ENCODE measurements at places on chromosomes 1 and 21.

- no peak for DNase-seq
These were observed 58.9 kb downstream of the ZC3H11B start for GRCh38 chr1:219553934-219554502.

DNA sequence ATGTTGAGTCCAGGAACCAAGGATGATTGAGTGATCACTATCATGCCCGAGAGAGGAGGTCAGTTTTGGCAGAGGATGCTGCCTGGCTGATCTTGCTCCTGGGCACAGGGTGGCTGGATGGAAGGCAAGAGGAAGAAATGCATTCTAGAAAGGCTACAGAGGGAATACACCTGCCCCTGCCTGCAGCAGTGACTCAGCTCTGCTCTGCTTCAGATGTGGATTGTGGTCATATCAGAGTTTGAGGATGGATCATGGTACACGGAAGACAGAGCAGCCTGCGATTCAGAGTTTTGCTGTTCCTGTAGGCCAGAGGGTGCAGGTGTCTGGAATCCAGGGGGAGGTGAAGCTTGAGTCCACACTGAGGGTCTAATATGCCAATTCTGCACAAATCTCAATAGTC, 37.2 kb downstream of the PCP4 start:
- DNase-seq, result no peak

- DNase-seq, result no peak
These were observed 149.0 kb downstream of the TGFBR3 start for GRCh38 chr1:91736715-91737615.

DNA sequence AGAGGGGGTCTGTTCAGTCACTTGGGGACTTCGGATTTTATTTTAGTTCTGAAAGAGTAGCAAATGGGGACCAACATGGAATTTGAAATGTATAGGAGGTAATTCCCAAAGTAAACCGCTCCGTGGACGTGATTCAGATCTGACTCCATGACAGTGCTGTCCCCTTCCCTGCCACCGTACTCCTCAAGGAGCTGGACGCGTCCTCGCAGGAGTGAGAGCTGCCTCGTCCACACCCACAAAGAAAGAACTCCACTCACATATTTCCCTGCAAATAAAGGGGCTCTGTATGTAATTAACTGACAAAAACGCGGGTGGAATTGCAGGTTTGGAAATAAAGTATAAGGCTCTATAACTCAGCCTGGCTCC, 183.6 kb downstream of the ETS2 start:
- no peak for DNase-seq

DNA sequence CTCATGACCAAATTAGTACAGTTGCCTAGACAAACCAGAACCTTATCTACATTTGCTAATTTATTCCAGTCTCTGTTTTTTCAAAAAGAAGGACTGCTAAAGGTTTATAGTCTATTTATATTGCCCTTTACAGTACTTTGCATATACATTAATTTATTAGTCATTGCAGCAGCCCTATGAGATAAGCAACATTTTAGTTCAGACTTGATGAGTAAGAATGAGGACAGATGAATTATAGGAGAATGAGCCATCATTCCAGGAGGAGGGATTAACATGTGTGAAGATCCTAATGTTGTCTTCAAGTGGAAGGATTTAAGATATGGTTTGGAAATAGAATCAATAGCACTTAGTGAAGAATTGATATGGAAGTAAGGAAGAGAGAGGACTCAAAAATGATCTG, 152.4 kb downstream of the KCTD3 start:
- no peak for DNase-seq

- DNase-seq, result no peak
These were observed 64.4 kb downstream of the MACF1 start for GRCh38 chr1:39268906-39269305.

GRCh38 chr1:232577772-232578171, 52.2 kb downstream of the SIPA1L2 start:
- DNase-seq, result no peak

DNA sequence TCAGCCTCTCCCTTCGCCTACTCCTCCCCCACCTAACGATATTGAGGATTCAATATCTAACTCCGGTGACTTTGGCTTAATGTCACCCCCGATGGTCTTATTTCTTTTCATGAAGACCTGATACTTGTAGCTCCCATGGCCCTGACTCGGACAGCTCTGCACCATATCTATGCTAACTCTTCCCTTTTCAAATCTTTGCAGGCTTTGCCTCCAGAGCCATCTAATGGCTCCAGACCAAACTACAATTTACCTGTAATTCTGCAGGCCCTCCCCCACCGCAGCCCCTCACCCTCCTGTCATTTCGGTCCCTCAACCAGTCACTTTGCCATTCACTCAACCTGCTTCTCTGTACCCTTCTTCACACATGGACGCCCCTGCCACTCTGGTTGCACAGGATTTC, 7.9 kb upstream of the GSTM5 start:
- no peak for DNase-seq

GRCh38 chr1:208235982-208236761, 8.0 kb downstream of the PLXNA2 start:
- no peak for DNase-seq

DNA sequence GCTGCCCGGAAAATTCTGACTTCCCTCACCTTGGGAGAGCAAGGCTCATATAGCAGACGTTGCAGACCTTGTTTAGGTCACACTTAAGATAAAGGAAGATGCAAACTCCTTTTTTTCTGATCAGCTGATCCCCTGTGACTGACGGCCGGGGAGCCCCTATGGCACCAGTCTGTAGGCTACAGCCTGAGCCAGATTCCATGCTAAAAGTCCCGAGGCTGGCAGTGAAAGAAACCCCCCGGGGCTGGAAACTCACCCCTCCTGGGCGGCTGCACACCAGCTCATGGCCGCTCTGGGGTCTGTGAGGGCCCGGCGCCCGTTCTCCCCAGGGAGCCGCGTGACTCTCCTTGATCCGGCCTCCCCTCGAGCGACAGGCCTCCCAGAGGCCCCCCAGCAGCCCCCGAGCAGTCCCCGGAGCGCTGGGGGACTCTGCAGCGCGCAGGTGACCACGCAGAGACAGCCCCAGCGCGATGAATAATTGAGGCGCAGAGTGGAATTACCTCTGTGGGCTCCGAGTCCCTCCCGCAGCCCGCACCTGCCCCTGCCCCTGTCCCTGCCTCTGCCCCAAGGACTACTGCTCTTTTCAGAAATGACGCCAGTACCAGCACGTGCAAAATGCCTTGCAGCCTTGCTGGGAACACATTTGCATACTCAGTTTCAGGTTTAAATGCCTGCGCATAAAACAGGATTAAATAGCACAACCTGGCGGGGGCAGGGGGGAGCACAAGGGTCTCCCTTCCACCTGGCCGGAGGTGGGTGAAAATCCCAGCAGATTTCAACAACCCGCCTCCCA, 62.6 kb upstream of the CLDN14 start:
- DNase-seq, result no peak

DNA sequence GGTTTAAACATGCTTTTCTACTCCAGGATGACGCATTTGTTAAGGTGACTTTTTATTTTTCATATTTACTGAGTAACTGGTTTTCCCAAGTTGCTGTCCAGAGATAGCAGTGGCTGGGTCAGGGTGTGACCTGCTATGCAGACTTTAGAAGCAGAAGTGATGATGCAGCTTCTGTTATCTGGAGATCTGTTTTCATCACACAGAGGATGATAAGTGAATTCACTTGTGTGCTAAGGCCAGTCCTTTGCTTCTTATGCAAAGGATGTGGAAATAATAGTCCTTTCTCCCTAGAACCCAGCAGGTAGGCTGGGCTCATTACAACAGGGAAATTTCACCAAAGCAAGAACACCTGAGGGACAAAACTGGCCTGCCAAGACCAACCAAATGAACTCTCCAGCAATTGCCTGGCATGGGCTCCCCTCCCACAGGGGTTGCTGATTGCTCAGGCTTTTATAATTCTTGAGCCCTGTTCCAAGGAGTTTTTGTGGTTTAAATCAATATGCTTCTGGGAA, 97.8 kb upstream of the LPGAT1 start:
- DNase-seq, result no peak

DNA sequence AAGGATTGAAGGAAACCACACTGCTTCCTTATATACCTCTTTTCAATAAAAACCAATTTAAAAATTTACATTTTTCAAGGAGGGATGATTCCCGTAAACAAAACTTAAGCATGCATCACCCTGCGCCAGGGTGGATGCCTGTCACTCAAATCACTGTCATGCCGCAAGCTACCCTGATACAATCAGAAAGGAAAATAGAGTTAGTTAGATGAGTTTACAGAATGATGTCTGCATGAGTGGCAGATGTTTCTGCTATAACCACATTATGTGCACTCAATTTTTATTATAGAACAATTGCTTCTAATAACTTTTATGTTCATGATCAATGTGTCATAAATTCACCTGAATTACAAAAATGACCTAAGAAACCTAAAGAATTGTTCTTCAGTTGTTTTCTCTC, 123.4 kb upstream of the ADGRL4 start:
- no peak for DNase-seq

DNA sequence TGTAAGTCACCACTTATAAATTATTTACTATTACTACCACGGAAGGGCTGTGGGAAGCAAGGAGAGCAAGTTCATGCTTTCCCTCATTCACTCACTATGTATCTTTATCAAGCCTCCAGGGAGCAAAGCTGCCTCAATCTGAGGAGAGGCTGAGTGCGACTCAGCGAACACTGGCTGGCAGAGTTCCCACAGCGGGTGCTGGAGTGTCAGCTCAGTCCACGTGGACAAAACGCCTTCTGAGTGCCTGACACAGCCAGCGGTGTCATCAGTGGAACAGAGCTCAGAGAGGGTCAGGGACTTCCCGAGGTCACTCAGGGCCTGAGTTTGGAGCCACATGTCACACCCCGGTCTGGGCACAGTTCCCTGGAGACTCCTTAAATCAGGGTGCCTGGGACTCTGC, 16.9 kb downstream of the MATN1 start:
- DNase-seq, result no peak

DNA sequence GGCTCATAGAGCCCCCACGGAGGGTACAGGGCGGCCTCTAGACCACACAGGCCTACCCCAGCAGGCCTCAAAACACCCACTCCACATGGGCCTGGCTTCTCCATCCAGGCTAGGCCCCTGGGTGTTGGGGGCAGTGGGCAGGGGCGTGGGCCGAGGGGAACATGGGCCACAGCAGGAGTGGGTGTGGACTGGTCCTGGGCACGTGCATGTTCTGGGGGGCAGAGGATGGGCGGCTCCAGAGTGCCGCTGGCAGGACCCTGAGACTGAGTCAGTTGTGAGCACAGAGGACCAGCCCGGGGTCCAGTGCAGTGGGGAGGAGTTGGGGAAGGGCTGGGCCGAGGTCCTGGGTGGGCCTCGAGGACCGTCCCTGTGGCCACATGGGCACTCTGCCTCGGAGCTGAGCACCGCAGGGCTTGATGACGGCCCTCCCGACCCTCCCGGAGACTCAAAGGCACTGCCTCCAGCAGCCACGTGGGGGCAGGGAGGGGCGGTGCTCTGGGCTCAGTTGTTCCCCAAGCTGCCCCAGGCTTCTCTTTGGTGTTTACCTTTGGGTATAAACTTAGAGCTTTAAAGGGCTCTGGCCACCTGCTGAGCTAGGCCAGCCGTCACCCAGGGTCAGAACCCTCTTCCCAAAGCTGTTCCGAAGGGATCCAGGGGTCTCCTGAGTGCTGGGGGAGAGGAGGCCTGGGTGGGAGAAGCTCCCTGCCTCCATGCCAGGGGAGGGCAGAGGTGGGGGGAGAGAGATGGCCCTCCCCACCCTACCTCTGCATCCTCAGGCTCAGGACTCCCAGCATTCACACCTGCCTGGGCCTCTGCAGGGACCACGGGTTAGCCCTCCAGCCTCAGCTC, 79.9 kb downstream of the MORN1 start:
- DNase-seq, result peak; percentile 68

- DNase-seq, result no peak
These were observed 2.0 kb upstream of the PCBP3 start for GRCh38 chr21:45641480-45642035.

DNA sequence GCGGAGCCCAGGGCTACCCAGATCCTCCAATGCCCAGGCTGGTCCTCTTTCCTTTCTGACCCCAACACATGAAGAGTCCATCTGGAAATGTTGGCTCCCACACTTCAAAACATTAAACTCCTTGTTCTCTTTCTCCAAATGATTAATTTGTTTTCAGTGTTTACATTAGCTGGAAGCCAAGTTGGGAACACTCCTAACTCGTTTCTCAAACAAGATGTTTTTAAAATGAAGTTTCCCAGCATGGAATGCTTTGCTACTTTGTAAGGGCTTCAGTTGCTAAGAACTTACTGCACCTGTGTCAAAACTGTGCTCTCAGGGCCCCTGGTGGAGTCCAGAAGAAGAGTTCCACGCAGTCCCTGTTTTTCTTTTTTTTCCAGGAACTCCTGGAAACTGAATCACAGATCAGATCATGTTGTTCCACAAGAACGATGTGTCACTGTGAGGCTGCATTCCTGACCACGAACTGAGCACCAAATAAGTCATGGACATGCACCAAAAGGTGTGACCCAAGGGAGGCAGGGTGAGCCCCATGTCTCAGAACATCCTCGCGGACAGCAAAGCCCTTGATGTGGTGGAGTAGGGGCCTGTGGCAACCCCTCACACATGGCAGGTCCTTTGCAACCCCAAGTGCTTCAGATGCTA, 257.3 kb downstream of the KCNJ6 start:
- no peak for DNase-seq

DNA sequence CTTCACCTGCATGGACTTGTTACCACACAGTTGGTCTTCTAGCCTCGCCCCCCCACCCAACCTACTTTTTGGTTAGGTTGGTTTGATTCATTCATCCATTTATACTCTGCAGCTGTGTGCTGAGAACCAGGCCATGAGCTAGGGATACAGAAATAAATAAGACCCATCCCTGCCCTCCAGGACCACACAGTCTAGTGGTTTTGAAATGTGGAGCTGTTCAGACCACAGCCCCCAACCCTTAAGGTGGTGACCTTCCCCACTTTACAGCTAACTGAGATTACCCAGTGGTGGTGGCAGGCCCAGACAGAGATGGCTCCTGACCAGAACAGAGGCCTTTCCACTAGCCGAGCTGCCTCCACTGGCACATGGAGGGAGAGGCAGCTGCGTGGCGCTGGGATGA, 37.0 kb downstream of the LRRN2 start:
- no peak for DNase-seq

DNA sequence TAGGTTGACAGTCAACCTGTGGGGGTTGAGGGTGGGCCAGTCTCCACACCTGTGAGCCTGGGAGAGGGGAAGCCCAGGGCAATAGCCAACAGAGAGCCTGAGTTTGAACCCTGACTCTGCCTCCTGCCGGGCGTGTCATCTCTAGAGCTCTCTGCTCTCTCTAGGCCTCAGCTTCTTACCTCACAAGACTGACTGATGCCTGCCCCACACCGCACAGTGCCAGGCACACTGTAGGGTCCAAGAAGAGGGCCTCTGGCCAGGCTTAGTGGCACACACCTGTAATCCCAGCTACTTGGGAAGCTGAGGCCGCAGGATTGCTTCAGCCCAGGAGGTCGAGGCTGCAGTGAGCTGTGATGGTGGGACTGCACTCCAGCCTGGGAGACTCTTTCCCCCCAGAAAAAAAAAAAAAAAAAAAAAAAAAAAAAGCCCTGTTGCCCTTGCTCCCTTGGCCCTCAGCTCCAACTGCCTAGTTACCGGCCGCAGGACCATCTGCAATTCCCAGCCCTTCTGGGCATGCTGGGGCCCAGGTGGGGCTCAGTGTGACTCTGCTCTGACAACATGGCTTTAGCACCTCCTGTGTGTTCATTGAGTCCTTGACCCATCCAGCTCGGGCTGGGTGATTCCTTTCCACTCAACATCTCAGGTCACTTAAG, 25.1 kb downstream of the GRHL3 start:
- no peak for DNase-seq

- DNase-seq, result no peak
These were observed 66.5 kb downstream of the PEX14 start for GRCh38 chr1:10541286-10541685.

GRCh38 chr1:246350745-246351144, 156.3 kb downstream of the SMYD3 start:
- DNase-seq, result no peak

- no peak for DNase-seq
These were observed 216.9 kb downstream of the APP start for GRCh38 chr21:25953659-25954058.

GRCh38 chr1:65108025-65108642, 39.9 kb upstream of the AK4 start:
- no peak for DNase-seq
